ENCODE measurements at places on chromosomes 16 and 17. TPM values are rescaled to one million over a fixed set of nuclear protein-coding genes. Genes with fewer than 3 reads are reported as not detected.

FBF1 gene
- 8.4 TPM for polyA plus RNA-seq

ARMC5 gene
- polyA plus RNA-seq, result 12.2 TPM

GGT6 gene
- polyA plus RNA-seq, result 5.8 TPM

KANSL1 gene
- 83.6 TPM for polyA plus RNA-seq

CIBAR2 gene
- polyA plus RNA-seq, result 2.2 TPM

HOXB3 gene
- 89.1 TPM for polyA plus RNA-seq

CDT1 gene
- 12.6 TPM for polyA plus RNA-seq

OVCA2 gene
- polyA plus RNA-seq, result 13.6 TPM

EPN3 gene
- polyA plus RNA-seq, result 5.6 TPM

CTU2 gene
- 9.7 TPM for polyA plus RNA-seq

Measured in left lung (tissue), 14 donors.